ENCODE measurements at places on chromosomes 13 and 19.

- DNase-seq: peak; percentile 74
Observed at GRCh38 chr19:32041681-32042292, 303.6 kb upstream of the ZNF507 start.

DNA sequence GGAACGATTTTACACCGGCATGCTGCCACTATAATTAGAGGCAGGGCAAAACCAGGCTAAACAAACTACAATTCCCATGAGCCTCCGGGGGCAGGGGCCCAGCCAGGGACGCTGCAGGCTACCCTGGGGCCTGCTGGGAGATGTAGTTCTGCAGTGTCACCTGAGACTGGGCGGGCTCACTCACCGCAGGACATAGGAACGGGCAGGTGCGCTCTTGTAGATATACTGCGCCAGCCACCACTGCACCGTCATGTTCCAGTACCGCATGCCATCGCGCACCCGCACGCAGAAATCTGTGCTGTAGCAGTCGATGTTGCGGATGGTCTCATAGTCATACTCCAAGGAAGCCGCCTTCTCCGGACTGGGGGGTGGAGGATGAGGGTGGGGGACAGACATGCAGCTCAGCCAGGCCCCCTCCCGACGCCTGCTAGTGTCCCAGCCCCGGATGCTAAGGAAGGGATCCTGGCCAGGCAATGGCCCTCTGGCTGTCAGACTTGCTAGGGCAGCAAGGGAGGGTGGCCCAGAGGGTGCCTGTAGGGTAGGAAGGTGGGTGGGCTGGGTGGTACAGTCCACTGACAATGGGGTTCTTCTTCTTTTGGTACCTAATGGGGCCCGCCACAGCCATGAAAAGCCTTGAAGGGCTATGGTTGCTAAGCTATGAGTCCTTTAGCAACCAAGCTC is 5.8 kb upstream of the TMC4 start:
- DNase-seq: peak; percentile 91

DNA sequence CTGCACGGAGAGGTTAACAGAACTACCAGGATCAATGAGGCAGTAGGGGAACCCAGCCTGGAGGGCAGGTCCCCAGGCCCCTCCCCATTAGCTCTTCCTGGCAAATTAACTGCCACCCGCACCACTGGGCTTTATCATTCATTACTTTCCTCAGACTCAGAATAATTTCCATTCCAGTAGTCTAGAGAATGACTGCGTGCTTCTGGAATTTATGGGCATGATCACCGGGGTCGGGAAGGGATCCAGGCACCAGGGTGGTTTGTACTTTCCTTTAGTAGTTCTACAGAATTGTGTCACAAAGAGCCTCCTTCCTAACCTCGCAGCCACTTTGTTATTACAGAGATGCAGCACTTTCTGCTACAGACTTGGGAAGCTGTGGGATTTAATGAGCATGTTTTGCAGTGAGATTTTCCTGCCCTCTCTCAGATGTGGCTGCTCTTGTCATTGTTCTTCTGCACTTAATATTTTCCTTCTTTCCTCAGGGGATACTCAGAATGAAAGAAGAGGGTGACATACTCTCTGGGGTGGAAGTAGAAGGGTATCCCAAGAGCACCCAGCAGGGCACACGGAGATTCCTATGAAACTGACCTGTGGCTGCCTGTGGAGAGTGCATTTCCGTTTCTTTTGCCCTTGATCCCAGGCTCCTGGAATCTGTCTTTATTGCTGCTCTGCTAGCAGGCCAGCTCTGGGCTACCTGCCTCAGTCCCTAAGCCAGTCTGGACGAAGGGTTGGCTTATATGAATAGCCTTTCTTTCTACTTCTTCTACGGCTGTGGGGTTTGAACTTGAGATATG is 285.0 kb upstream of the SLC10A2 start:
- DNase-seq: peak; percentile 62

DNA sequence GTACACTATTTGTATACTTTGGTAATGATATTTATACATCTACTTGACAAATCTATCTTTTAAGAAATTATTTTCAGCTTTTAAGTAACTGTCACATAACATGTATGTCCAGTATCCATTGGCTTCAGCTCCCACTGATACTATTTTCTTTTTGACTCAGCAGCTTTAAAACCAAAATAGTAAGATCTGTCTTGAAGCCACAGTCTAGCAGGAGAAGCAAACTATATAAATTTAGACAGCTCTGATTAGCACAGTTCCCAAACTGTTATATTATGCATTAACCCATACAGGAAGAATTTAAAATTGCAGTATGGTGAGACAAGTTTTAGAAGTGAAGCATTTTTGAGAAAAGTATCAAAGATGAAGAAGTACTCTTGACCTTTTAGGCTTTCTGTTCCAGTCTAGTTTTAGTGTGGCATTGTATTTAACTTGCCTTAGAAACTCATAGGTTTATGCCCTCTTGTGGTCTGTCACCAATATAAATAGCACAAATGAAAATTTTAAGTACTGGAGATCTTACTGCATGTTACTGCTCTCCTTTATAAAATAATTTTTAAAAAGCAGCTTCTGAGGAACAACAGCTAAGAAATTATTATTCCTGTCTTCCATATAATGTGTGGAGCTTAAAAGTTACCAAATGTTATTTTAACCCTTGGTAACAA is 24.7 kb downstream of the URI1 start:
- peak; percentile 8 for DNase-seq

GRCh38 chr13:76474356-76474755 is 411.8 kb downstream of the KCTD12 start:
- DNase-seq: no peak

DNA sequence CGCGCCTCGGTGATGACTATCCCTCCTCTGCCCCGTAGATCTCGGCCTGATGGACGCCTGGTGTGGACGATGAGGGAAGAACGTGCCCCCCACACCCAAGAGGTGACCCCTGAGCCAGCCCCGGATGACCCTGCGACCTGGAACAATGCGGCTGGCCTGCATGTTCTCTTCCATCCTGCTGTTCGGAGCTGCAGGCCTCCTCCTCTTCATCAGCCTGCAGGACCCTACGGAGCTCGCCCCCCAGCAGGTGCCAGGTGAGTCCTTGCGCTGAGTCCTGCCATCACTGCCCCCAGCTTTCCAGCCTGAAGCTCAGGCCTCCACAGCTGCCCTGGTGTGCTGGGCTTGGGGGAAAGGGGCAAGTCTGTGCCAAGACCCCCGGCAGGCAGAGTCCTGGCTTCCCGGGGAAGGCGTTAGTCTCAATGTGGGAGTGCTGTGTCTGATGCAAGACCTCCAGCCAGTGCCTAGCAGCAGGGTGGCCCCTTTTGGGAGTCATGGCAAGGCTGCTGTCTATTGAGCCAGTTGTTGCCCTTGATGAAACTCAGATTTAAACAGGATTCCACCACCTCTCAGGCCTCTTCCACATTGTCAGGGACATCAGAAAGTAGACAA is 67.5 kb downstream of the CHST8 start:
- no peak for DNase-seq

DNA sequence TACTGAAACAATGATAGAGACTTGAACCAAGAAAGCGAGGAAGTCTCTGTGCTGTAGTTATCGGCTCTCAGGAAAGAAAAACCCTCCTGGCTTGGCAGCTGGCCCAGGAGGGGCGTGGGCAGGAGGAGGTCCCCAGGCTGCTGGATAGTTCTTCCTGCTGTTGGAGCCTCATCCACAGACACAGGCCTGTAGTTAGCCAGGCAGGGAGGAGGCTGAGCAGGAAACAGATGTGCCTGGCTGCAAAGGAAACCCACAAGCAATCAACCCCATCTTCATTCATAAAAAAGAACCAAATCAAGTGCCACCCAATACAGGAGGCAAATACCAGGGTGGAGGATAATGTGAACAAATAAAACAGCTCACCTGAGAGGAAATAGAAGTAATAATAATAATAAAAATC is 86.2 kb downstream of the IRS2 start:
- no peak for DNase-seq

DNA sequence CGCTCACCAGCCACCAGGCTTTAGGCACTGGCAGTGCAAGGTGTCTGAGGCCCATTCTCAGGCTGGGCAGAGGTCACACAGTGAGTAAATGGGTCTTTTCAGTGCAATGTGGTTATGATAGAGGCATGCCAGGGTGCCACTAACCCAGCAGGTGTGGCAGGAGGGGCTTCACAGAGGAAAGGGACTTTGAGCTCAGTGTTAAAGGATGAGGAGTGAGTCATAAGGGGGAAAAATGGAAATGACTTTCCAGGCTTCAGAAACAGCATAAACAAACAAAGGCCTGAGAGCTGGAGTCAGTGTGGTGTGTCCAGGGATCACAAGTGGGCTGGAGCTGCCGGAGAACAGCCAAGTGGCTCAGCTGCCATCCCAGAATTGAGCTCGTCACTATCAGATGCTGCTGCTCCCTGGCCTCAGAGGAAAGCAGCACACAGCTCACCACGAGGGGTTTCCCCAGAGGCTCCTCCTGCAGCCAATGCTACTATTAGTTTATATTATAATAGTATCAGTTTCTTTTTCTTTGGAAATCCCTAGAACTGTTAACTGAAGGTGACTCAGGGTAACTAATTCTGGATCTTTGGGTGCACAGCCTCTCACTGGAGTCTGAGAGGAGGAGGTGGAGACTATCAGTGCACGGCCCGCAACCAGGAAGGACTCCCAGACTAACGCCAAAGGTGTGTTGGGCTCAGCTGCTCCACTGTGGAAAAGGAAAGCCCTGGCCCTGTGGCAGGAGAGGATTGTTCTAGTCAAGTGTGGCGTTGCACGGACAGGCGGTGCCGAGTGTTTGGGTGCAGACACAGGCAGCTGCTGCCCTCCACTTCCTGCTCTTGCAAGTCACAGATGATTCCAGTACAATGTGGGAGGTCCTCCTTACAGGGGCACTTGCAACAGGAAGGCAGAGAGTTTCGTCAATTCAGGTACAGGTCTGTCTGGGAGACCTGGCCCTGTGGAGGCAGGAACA is 39.5 kb downstream of the DHRS12 start:
- no peak for DNase-seq

- DNase-seq: no peak
Observed at GRCh38 chr19:54193011-54193410, 1.9 kb downstream of the TSEN34 start.

GRCh38 chr13:39536906-39537305 is 66.1 kb downstream of the LHFPL6 start:
- no peak for DNase-seq

GRCh38 chr13:57624565-57625435 is 6.7 kb upstream of the PCDH17 start:
- peak; percentile 90 for DNase-seq

Data from GM23338 (cell line).